ENCODE measurements at places on chromosomes 1 and 21. TPM values are rescaled to one million over a fixed set of nuclear protein-coding genes. Genes with fewer than 3 reads are reported as not detected.

The PIK3CD gene
- 21.0 TPM for total RNA-seq

The FPGT gene
- 19.7 TPM for total RNA-seq

The WNT4 gene
- total RNA-seq = not detected

The OR2G6 gene
- not detected for total RNA-seq

The GUCA2B gene
- total RNA-seq = not detected

The AIRE gene
- 0.19 TPM for total RNA-seq

The VCAM1 gene
- total RNA-seq = 78.8 TPM

The KIAA0040 gene
- 25.8 TPM for total RNA-seq

The TSPAN1 gene
- total RNA-seq = 3.2 TPM

The GSTM2 gene
- total RNA-seq = 136 TPM

The FAM72B gene
- 0.78 TPM for total RNA-seq

The UMODL1 gene
- not detected for total RNA-seq

The TFAP2E gene
- 0.71 TPM for total RNA-seq

The ITLN2 gene
- total RNA-seq = not detected

The CR2 gene
- not detected for total RNA-seq

The VANGL2 gene
- 1.3 TPM for total RNA-seq

The URB2 gene
- total RNA-seq = 8.9 TPM

The LY9 gene
- total RNA-seq = 0.71 TPM

The ISG15 gene
- total RNA-seq = 40.8 TPM

The OR2T2 gene
- total RNA-seq = not detected

The AXDND1 gene
- total RNA-seq = not detected

The SPRR2F gene
- total RNA-seq = not detected

The LCK gene
- total RNA-seq = 2.4 TPM

The PTBP2 gene
- 39.8 TPM for total RNA-seq

The ADAMTSL4 gene
- total RNA-seq = 98.0 TPM

The S100A7A gene
- total RNA-seq = not detected

The NCAM2 gene
- total RNA-seq = 4.4 TPM

The CR1 gene
- total RNA-seq = 9.9 TPM

The CASQ1 gene
- total RNA-seq = 4.4 TPM

The CAPN9 gene
- not detected for total RNA-seq

The BRDT gene
- total RNA-seq = not detected

The TNFAIP8L2 gene
- total RNA-seq = 4.1 TPM

The KCNN3 gene
- 4.7 TPM for total RNA-seq

The KRTAP19-2 gene
- not detected for total RNA-seq

The HTR1D gene
- not detected for total RNA-seq

The WNT2B gene
- total RNA-seq = 5.8 TPM

The F3 gene
- total RNA-seq = 33.3 TPM

The SPATA17 gene
- total RNA-seq = not detected

The TSSK3 gene
- 1.7 TPM for total RNA-seq

The TOMM40L gene
- 10.0 TPM for total RNA-seq

The FBXO2 gene
- 1.7 TPM for total RNA-seq

The KRTAP19-3 gene
- total RNA-seq = not detected

The SPRR1B gene
- not detected for total RNA-seq

The RIMKLA gene
- 0.06 TPM for total RNA-seq

The CYP2J2 gene
- 0.16 TPM for total RNA-seq

The MEX3A gene
- 1.2 TPM for total RNA-seq

Measured in aorta (tissue), 5 donors.